Fibroblast of gingiva (primary cell): ENCODE measurements at places on chromosomes 2 and 18.

DNA sequence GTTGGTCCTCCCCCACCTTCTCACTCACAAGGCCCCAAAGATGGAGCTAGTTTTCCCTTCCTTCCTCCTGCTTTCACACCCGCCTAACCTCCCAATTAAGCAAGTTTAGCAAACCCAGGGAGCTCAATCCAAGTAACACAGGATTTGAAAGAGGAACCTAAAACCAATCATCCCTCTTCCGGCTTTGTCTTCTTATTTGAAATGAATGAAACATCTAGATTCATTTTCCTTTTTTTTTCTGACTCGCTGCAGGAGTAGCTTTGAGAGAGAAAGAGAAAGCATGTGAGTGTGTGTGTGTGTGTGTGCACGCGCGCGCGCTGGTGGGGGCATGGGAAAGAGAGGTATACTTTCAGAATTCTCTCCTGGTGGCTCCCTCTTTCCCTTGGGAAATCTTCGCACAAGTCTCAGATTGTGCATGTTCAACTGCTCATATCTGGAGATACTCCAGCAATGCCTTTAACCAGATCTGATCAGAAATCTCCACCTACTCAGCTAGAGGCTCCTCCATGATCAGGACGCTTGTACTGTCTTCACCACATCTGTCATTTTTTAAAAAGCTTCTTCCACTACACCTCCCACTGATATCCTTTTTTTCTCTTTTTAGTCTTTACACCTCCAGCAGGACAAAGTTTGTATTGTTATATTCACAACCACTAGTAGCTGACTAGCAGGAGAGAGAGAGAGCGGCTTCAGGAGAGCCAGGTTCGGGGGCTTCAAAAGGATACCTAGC, 1.7 kb downstream of the SLC8A1 start:
- peak; percentile 60 for DNase-seq

GRCh38 chr18:42632801-42633200, 482.7 kb downstream of the RIT2 start:
- no peak for DNase-seq

DNA sequence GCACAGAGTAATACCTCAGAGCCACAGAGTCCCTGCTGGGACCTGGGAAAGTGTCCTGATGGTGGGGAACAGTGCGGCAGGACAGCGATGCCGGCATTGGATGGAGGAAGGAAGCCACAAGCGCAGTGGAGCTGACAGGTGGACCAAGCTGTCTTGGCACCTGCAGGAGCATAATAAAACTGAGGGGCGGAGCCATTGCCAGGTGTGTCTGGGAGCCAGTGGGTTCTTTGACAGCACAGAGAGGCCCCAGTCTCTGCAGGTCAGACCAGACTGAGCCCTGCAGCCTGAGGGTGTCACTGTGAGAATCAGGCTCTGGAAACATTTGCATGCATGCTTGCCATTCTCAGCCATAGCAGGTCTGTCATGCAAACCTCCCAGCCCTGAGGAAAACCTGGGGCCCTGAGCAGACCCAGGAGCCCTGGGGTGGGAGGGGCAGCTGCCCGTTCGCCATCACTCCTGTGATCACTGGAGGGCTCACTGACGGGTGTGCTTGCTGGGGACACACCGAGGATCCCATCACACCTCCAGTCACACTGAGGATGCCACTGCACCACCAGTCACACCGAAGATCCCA, 210.5 kb upstream of the HDAC4 start:
- no peak for DNase-seq

DNA sequence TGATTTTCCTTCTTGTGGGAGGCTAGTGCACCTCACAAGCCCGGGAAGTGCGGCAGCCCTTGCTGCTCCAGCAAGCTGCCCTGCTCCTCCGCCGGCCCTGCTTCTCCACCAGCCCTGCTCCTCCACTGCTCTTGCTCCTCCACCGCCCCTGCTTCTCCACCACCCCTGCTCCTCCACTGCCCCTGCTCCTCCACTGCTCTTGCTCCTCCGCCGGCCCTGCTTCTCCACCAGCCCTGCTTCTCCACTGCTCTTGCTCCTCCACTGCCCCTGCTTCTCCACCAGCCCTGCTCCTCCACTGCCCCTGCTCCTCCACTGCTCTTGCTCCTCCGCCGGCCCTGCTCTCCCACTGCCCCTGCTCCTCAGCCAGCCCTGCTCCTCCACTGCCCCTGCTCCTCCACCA, 95.6 kb downstream of the NDUFA10 start:
- no peak for DNase-seq

DNA sequence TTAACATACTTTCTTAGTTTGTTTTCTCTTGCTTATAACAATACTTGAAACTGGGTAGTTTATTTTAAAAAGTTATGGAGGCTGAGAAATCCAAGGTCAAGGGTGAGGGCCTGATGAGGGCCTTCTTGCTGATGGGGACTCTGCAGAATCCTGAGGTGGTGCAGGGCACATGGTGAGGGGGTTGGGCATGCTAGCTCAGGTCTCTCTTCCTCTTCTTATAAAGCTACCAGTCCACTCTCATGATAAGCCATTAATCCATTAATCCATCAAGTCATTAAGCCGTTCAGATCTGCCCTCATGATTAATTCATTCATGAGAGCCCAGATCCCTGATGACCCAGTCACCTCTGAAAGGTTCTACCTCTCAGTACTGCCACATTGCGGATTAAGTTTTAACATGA, 21.4 kb downstream of the ALMS1 start:
- no peak for DNase-seq

DNA sequence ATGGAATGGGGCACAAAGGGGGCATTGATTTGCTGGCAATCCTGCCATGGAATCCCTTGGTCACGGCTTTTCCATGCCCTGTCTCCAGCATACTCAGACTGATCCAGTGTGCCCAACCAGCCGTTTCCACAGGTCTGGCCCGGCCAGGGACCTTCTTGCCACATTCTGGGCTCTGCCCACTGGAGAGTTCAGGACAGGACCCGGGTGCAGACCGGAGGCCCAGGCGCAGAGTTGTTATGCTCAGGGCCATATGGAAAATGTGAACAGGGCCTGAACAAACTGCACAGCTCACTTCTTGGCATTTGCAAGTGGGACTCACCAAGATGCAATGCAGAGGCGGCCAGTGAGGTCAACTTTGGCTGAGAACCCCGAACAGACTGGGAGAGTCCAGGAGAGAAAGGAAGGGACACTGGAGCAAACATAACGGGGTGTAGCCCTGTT, 15.6 kb upstream of the ASAP2 start:
- DNase-seq = peak; percentile 99

DNA sequence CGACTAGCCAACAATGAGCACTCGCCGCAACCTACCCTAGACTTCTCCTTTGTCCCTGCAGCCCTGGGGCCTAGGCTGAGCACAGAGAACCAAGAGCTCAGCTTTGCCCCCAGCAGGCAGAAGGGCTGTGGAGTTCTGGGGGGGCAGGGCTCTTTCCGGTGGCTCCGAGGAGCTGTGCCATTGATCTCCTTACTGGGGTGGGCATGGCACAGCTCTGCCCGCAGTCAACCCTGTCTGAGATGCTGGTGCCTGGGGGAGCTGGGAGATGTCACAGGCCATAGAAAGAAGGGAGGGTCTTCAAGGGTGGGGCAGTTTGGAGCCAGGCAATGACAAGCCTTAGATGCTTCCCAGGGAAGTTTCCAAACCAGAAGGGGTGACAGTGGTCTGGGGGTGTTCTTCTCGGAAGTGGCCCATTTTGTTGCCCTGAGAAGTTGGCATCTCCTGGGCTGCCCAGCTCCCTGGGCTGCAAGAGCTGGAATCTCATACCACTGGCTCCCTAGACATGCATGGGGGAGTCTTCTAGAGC, 14.1 kb upstream of the GPR55 start:
- DNase-seq = no peak

DNA sequence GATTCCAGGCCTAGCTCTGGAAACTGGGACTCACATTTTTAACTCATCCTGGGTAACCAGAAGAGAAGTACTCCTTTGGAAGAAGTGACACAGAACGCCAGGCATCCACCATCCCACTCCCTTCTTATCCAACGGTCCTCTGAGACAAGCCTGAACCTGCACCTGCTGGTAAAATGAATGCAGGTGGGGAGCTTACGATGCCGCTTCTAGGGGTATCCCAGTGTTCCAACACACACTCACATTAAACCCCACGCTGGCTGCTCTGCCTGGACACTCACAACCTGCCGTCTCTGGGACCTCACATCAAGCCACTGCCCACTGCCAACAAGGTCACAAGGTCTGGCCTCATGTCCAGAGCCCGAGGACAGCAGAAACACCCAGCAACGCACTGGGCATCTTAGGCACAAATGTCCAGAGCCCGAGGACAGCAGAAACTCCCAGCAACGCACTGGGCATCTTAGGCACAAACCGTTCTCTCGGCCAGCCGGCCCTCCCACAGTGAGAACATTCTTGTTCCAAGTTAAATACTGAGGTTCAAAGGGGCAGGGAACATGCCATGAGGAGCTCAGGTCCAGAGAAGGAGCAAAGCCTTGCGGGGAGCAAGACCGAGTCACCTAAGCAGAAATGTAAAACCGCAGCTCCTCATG, 9.9 kb downstream of the SLC66A2 start:
- DNase-seq = no peak

DNA sequence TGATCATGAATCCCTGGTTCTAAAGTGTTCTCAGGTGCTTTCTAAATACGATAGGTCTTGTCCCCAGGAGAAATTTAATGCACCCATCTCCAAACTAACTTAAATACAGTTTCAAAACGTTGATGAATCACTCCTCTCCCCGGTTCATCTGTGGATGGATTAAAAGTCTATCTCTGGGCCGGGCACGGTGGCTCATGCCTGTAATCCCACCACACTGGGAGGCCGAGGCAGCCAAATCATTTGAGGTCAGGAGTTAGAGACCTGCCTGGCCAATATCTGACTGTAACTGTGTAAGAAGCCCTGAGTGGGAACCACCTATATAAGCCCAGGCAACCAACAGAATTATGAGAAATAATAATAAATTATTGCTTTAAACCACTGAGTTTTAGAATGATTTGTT, 78.7 kb downstream of the LONRF2 start:
- no peak for DNase-seq

GRCh38 chr2:58473165-58473564, 232.0 kb upstream of the FANCL start:
- no peak for DNase-seq
